ENCODE measurements at places on chromosomes 16 and 17. TPM values are rescaled to one million over a fixed set of nuclear protein-coding genes. Genes with fewer than 3 reads are reported as not detected.

Gene KCNJ16
- not detected for total RNA-seq

Gene CALB2
- total RNA-seq: 1.3 TPM

Gene RCVRN
- not detected for total RNA-seq

Gene OR2C1
- total RNA-seq: 0.17 TPM

Gene DPEP2
- not detected for total RNA-seq

Gene HIRIP3
- 5.6 TPM for total RNA-seq

Gene MED9
- total RNA-seq: 11.7 TPM

Gene ZSCAN10
- total RNA-seq: not detected

Gene TMEM92
- total RNA-seq: not detected

Gene C1QTNF8
- not detected for total RNA-seq

Gene CNGB1
- not detected for total RNA-seq
